ENCODE measurements at places on chromosomes 3 and 15. TPM values are rescaled to one million over a fixed set of nuclear protein-coding genes. Genes with fewer than 3 reads are reported as not detected.

DNA sequence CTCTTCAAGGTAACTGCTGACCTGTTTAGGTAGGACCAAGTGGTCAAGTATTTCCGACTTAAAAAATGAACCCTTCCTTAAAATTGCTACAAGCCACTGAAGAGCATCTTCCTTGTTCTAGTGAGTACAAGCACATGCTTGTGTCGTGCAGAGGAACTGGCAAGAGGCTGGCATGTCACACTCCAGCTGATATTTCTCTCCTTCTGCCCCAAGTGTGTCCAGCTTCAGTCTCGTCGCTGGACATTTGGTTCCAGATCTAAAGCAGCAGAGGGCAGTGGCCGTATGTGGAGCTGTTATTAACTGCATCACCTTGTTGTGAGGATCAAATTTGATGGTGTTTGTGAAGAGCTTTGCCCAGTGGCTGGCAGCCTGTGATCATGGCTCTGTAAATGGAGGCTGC, 10.0 kb downstream of the RBP2 start:
- no peak for DNase-seq

Gene SLC26A6
- total RNA-seq, result 16.8 TPM

DNA sequence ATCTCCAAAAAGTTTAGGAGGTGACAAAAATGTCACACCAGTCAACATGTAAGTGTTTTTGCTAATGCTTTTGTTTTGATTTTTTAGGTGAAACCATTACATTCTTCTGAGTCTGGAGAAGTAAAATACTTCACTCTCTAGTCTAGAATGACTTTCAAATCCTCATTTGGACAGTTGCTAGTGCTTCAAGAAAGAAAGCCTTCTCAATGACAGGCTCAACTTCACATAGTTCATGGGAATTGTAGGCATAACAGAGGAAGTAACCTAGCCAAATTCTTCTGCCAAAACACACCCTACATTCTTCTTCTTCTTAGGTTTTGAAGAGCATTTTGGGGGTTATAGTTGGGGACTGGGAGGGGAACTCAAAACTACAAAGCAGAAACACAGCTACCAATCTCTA, 29.4 kb upstream of the HEG1 start:
- no peak for DNase-seq

- DNase-seq, result no peak
Measured at GRCh38 chr3:180306691-180307090, 270.0 kb upstream of the PEX5L start.

Gene CHMP2B
- 50.3 TPM for total RNA-seq

Gene USP50
- total RNA-seq, result not detected

Gene OR5K4
- total RNA-seq, result not detected

DNA sequence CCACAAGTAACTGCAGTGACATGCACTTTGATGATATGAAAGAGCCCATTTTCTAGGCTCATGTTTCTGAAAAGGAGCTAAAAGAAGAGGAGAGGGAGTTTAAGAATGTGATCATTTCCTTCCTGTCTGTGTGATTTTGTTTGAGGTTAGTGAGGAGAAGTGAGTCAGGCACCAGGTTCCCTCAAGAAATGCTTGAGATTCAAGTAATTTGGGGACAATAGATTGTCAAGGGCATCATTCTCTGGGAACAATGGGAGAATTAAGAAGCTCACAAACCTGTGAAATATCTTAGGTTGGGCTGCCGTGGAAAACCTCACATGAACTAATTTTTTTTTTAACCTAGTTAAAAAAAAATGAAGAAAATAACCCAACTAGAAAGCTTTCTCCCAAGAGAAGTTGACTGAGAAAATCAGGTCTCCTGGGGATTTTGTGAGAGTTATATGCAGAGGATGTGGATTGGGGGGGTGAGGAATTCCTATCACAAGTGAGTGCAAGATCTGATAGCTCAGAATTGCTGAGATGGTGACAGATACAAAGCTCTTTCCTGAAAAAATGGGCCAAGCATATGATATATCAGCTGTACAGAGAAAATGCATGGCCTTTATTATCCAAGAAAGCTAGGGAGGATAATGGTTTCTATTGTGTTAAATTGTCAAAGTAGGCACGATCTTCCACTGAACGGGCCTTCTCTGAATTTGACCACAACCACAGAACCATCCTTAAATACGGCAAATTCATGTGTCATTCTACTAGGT, 203.3 kb downstream of the FEZF2 start:
- DNase-seq, result no peak

Gene NEK10
- total RNA-seq, result 11.4 TPM

DNA sequence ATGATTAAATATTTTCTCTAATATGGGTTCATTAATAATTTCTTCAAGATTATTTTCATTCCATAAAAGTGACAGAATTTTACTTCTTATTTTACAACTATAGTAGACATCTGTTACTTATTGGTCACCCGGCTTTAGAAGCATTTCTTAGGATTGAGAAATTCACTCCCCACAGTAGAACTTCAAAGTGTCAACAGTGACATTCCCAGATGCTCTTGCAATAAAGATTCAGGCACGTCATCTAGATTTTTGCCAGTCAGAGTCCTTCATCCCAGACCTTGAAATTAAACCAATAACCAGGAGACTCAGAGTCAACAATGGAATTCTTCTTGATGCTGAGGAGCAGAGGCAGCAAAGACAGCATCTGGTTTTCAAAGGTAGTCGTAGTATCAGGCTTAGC, 190.8 kb downstream of the VGLL3 start:
- no peak for DNase-seq

DNA sequence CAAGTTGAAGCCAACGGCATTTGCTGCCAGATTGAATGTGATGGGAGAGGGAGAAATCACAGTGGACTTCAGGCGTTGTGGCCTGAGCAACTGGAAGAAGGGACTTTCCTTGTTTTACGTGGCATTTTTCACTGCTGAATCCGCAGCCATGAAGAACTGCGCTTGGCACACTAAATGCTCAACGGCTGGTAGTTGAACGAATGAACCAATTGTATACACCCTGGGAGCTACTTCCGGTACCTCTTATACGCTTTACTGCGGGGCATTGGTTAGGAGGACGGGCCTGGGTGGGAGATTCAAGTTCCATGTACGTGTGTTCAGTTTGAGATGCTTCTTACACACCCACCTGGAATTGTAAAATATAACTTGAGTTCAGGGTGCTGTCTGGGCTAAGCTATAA, 5.2 kb downstream of the SYNM start:
- DNase-seq, result peak; percentile 65

DNA sequence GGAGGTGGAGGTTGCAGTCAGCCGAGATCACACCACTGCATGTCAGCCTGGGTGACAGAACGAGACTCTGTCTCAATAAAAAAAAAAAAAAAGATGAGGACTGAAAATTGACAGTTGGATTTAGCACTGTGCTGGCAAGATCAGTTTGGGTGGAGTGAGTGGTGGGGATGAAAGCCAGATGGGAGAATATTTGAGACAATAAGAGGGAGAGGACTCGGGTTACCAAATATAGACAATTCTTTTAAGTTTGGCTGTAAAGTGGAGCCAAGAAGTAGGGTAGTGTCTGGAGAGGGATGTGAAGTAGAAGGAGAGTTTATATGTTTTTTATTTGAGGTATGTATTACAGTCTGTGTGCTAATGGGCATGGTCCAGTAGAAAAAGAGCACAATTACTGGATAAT, 20.4 kb downstream of the TMOD3 start:
- no peak for DNase-seq

DNA sequence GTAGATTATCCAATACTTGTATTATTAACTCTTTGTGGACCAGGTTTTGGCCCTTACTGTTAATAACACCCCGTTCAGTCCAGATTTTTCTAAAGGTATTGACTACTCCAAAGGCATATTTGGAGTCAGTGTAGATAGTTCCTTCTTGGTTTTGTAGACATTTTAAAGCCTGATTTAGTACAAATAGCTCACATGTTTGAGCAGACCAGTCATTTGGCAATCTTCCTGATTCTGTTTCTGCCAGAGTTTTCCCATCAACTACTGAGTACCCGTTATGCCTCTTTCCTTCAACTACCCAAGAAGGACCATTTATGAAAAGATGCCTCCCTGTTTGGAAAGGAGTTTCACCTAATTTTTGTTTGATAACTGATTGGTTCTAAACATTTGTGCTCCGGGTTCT, 82.0 kb downstream of the CHCHD4 start:
- DNase-seq, result no peak

GRCh38 chr3:32592011-32592410, 21.4 kb upstream of the DYNC1LI1 start:
- DNase-seq, result no peak

Gene LYSMD2
- 17.3 TPM for total RNA-seq

Gene GOLGA6L4
- total RNA-seq, result 5.0 TPM

Gene ZBED2
- total RNA-seq, result not detected

- no peak for DNase-seq
Measured at GRCh38 chr3:139318431-139318816, 25.4 kb upstream of the MRPS22 start.

Gene ANKRD34C
- under 0.01 TPM for total RNA-seq

Gene FGF12
- total RNA-seq, result 2.5 TPM

DNA sequence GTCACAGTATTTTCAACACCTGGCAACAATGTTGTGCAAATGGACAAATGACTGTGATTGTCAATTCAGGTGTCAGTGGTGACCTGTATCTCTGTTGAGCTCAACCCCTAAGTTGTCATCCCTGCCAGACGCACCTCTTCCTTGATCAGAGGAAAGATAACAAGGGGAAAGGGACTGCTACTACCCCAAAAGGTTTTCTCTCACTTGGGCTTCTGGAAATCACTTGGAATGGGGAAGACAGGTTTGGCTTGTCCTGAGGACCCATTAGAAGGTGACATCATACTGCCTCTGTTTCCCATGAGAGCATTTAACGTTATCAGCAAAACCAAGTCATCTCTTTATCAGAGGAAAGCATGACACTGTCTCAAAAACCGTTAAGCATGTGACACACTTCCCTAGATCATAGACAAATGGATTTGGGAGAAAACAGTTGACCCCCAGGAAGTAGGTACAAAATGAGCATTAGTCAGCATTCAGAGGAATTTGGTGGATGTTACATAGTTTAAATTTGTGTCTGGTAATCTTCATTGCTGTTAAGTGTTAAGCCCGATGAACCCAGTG, 769.5 kb downstream of the GRM7 start:
- DNase-seq, result no peak

DNA sequence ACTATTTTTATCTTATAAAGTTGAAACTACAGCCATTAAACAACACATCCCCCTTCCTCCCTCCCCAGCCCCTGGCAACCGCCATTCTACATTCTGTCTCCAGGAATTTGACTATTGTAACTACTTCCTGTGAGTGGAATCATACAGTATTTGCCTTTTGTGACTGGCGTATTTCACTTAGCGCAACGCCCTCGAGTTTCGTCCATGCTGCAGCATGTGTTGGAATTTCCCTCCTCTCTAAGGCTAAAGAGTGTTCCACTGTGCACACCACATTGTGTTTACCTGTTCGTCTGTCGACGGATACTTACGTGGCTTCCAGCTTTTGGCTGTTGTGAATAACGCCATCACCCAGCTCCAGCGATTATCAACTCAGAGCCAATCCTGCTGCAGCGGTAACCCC, 52.0 kb upstream of the DLG1 start:
- no peak for DNase-seq

Gene ITIH3
- total RNA-seq, result 2.3 TPM

Gene SI
- not detected for total RNA-seq

DNA sequence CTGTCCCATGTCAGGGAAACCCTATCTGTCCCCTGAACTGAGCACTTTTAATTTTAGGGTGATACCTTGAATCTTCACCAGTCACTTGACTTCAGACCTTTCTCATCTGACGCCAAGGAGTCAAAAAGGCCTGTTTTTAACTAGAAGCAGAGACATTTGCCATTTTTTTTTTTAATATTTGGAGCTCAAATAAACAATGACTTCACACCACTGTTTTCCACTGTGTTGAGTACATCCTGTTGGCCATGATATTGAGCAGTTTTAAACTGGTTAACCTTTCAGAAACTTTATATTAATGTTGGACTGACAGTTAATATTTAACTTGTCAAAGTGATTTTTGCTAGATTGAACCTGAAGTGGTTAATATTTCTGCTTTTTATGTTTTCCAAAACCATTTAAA, 28.2 kb downstream of the DAG1 start:
- DNase-seq, result no peak

DNA sequence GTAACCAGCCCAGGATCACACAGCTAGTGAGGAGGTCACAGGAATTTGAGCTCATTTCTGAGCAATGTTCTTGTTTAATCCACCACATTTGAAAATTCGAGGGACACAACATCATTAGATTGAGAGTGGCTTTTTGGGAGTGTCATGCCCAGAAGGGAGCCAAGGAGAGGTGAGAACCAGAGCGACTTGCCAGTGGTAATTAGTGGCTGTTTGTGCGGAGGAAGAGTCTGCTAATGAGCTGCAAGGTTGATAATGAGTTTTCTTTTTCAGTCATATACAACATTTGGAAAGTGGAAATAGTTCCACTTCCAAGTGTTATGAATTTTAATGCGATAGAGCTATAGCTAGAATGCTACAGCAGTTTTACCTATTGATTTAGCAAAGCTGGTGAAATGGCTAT, 19.7 kb downstream of the GABRA5 start:
- DNase-seq, result no peak

DNA sequence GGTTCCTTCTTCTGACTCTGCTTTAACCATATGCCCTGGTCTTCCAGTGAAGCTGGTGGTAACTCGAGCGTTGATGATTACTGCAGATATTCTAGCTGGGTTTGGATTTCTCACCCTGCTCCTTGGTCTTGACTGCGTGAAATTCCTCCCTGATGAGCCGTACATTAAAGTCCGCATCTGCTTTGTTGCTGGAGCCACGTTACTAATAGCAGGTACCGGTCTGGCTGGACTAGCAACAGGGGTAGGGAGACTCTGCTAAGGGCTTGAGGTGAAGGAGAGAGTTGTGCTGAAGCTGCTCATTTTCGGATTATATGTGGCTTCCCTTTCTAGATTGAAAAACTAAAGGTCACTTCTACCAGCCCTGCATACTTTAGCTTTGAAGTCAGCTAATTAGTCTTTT, 16.8 kb downstream of the CLDN16 start:
- no peak for DNase-seq

GRCh38 chr15:98776607-98777281, 128.4 kb downstream of the IGF1R start:
- DNase-seq, result no peak

DNA sequence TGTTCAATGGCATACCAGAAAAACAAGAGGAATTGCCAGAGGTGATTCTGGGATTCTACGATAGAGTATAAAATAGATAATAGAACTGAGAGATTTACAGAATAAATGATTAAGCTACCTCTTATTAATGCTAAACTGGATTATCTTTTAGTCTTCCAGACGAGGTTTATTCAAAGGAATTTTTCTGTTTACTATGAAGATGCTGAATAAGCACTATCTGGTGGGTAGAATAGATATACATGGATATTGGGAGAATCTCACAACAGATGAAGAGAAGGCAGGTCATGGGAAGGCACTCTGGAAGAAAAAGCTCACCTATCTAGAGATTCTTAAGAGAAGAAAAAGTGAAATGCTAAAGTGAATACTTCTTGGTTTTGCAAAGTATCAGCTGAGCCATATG, 11.2 kb downstream of the CIP2A start:
- DNase-seq, result no peak

Measured in sigmoid colon (tissue), 7 donors.